H9 (cell line): ENCODE measurements at places on chromosomes 11 and 22.

DNA sequence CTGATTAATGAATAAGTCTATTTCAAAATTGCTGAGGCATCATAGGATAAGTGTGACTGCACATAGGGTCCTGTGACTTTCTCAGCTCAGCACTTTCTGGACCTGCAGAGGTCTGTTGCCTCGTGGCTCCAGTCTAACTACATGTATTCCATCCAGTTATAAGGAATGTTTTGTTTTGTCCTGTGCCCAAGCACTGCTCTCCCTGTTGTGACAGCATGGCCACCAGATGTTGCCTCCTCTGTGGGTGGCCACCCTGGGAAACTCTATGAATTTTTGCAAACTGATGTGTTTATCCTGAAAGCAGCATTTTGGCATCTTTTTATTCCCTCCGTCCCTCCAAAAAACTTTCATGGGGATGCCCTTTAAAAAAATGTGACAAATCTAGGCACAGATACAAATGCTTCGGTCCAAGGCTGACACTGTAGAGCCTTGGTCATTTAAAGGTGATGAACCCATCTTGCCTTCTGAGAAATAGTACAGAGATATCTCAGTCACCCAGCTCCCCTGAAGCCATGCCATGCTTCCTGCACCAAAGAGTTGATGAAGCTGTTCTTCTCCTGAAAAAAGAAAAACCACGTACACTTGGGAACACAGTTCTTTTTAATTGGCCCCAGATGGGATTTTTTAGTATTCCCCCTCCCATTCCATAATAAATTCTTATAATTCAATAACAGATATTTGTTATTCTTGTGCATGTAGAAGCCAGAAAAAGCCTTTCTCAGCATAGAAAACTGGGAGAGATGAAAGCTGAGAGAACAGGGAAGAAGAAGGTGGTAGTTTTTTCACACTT lies 72.6 kb downstream of the CCDC34 start:
- no peak for DNase-seq

GRCh38 chr11:125525303-125525702 lies 29.2 kb upstream of the FEZ1 start:
- DNase-seq, result no peak

GRCh38 chr22:46108564-46109473 lies 41.5 kb upstream of the PPARA start:
- peak; percentile 63 for DNase-seq

GRCh38 chr11:128862908-128863660 lies 4.0 kb downstream of the KCNJ1 start:
- no peak for DNase-seq

DNA sequence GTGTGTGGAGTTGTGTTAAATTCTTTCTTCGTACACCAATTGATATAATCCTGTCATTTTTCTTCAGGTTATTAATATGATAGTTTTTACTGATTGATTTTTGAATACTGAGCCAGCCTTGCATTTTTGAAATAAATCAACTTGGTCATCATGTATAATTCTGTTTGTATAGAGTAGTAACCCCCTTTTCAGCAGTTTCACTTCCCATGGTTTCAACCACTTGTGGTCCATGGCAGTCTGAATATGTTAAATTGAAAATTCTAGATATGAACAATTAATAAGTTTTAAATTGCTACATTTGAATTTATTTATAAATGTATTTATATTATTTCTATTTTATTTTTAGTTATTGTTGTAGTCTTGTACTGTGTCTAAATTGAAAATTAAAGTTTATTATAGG lies 32.6 kb downstream of the MS4A6A start:
- DNase-seq, result no peak

DNA sequence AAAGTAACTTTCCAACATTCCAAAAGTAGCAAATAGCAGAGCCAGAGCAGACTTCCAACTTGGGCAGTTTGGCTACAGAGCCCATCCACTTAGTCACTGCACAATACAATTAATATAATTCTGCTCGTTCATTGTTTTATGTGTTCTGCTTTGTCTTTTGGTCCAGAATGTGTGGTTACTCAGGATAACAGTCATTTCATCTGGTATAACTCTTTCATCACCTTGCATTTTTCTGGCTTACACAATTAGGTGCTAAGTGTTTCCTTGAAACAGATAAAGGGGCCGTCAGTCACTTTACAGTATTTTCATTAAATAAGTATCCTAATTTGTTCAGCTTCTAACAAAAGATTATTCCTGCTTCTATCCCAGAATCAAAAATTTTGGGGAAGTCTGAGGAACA lies 87.2 kb downstream of the LARGE2 start:
- DNase-seq, result no peak

DNA sequence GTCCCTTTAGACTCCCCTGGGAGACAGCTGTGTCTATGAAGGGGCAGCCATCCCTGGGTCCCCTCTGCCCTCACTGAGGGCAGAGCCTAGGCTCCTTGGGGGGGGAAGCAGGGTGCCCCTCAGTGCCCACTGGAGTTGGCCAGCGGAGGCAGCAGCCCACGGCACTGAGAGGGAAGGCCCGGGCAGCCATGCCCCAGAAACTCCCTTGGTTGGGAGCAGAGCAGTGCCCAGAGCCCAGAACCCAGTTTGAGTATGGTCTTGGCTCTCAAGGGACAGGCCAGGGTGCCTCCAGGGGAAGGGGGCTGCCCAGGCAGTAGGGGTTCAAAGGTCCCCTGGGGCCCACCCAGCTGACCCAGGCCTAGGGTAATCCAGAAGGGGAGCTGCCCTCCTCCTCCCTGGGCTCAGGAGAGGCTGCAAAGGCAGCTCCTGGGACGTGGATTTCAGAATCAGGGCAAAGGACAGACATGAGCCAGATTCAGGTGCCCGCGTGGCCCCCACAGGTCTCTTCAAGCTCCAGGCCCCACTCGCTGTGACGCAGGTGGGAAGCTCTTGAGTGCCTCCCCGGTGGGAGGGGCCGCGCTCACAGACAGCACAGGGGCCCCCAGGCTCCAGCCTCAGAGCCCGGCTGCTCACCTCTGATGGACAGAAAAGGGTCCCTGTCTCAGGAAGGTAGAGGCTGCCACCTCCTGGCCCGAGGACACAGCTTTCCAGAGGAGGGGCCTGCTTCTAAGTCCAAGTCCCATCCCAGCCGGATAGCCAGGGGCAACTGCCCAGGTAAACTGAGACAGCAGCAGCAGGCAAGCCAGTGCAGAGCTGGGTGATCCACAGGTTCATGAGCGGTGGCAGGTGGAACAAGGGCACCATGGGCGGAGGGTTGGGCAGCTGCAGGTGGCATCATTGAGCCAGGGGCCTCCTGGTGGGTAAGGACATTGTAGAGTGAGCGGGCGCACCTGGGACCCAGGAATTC lies 2.6 kb downstream of the C11orf21 start:
- peak; percentile 76 for DNase-seq

- no peak for DNase-seq
These were observed 17.4 kb upstream of the CTSC start for GRCh38 chr11:88354912-88355311.

GRCh38 chr11:116445108-116446047 lies 327.4 kb downstream of the BUD13 start:
- DNase-seq, result peak; percentile 87
